T-helper 17 cell (primary cell): ENCODE measurements at places on chromosomes 5 and 9.

DNA sequence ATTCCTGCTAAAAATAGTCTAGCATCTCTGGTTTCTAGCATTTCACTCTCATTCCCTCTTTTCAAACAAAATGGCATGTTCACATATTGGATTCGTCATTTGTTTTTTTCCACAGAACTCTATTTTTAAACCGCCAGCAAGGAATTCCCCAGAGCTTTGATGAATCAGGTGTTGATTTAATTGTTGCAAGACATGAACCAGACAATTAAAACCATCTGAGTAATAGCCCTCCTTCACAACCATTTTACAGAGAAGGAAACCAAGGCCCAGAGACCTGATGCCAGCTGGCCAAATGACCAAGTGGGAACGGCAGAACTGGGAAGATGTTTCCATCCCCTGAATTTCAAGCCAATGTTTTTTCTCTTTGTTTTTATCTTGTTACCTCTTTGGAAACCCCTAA lies 167.0 kb downstream of the CAAP1 start:
- H3K36me3 ChIP-seq, result no peaks in the 10 kb centered on the region
- DNase-seq, result no peak
- no peak overlapping the region for H3K27ac ChIP-seq
- H3K27me3 ChIP-seq, result peaks cover 28% of the 10 kb centered on the region
- H3K4me1 ChIP-seq, result peaks cover 5% of the 10 kb centered on the region
- no peak overlapping the region for H3K4me3 ChIP-seq

DNA sequence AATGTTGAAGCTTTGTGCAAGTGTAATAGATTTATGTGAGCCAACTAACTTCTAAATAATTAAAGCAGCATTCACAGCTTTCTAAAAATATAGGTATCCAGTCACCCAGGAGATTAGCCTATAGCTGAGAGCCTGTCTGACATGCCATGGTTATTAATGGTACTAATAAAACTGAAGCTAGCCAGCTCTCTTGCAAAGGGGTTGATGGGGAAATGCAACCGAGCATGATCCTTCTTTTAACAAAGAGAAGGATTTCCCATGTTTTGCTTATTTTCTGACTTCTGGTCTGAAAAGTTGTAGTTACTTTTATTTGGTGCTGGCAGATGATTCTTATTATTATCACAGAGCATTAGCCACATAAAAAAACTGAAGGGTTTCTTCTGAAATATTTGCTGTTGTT lies 488.7 kb upstream of the CYLC2 start:
- DNase-seq, result no peak
- no peaks in the 10 kb centered on the region for H3K36me3 ChIP-seq
- no peaks in the 10 kb centered on the region for H3K27me3 ChIP-seq
- H3K4me3 ChIP-seq, result no peak overlapping the region
- no peaks in the 10 kb centered on the region for H3K4me1 ChIP-seq
- no peak overlapping the region for H3K27ac ChIP-seq

GRCh38 chr5:37771731-37772130 lies 68.1 kb downstream of the GDNF start:
- peaks cover 7% of the 10 kb centered on the region for H3K27me3 ChIP-seq
- no peaks in the 10 kb centered on the region for H3K36me3 ChIP-seq
- DNase-seq, result no peak
- no peaks in the 10 kb centered on the region for H3K4me1 ChIP-seq

- peak overlapping the region; percentile 16 for H3K27ac ChIP-seq
- H3K4me1 ChIP-seq, result peaks cover 16% of the 10 kb centered on the region
- H3K36me3 ChIP-seq, result peaks cover 12% of the 10 kb centered on the region
- H3K27me3 ChIP-seq, result no peaks in the 10 kb centered on the region
Observed at GRCh38 chr5:146466521-146467349, 19.6 kb downstream of the TCERG1 start.

DNA sequence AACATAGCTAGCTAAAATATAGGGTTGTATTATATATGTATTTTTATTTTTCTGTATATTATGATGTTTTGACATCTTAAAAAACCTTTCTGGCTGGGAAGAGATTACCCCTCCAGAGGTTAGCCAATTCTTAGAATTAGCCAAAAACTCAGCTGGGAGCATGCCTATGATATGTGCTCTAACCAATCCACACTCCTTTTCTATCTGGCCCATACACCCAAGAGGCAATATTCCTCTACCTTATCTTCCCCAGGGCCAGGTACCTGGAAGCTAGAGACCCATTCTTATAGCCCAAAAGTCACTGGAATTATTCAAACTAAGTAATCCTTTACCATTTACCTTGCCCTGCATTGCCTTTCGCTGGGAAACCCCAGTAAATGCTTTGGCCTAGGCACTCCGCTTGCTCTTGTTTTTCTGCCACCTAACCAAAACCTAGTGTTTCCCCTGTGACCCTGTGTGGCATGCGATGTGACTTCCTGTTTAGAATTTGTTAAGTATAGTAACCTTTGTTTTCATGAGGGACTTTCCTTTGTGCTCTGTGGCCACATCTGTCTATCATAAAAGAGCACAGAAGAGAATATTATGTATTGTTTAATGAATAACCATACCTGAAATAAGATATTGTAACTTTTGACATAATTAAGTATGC lies 37.4 kb downstream of the CSNK1G3 start:
- no peaks in the 10 kb centered on the region for H3K27me3 ChIP-seq
- peak; percentile 48 for DNase-seq
- peak overlapping the region; percentile 69 for H3K4me3 ChIP-seq
- peaks cover 5% of the 10 kb centered on the region for H3K36me3 ChIP-seq
- H3K27ac ChIP-seq, result peak overlapping the region; percentile 99
